ENCODE measurements at places on chromosomes 12 and 14.

DNA sequence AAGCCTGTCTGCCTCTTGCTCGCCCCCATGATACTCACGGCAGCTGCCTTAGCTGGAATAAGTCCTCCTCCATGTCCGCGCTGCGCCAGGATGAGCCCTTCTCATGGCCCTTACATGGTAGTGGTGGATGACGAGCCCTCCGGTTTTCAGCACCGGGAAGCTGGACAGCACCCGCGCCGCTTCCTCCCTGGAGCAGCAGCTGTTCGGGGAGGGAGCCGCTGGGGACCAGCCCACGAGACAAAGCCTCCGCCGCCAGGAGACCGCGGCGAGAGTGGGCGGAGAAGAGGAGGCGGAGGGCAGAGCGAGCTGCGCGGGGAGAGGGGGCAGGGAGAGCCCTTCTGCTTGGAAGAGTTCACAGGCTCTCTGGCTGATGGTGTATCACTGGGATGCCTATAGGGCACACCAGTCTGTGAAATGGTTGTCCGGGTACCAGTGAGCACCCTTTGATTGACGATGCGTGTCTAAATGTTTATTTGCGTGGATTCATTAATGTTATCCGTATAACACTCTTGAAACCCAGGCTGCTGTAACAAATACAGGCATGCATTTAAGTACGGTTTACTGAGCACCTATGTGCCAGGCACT is at the start of gene SVOP:
Gene SVOP, minus strand, starts transcription at position 273 of the 585 bp plus-strand sequence. Its CDS starts 200 bp downstream, at position 73.
- DNase-seq: peak; percentile 9

DNA sequence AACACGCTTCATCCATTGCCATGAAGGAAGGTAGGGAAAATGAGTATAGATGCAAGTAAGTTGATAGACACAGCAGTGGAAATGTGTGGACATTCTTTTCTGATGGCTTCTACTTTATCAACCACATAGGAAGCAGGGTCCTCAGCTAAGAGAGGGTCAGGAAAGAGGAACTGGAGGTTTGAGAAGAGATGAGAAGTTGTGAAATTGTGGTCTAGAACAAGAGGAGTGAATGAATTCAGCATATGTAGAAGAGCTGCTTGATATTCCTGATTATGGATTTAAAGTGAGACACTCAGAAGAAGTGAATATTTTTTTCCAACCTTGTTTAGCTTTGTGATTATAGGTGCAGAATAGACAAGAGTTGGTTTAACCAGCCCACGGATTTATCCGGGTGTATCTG is 128.5 kb downstream of the SLC15A5 start:
- DNase-seq: no peak

DNA sequence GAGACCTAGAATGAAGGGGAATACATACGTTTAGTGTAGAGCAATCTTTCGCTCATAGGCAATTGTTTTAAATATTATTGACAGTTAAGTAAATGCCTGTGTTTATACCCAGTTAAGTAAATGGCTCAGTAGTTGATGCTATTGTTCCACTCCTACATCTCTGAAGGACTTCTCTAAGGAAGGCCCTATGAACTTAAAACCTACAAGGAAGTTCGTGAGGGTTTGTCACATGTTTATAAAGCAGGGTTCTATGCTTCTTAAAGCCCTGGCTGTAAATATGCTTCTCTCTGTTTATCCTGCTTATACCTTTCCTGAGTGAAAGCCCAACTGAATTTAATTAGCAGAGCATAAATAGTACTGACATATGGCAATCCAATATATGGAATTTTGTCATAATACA is 282.1 kb upstream of the NPAS3 start:
- DNase-seq: no peak

DNA sequence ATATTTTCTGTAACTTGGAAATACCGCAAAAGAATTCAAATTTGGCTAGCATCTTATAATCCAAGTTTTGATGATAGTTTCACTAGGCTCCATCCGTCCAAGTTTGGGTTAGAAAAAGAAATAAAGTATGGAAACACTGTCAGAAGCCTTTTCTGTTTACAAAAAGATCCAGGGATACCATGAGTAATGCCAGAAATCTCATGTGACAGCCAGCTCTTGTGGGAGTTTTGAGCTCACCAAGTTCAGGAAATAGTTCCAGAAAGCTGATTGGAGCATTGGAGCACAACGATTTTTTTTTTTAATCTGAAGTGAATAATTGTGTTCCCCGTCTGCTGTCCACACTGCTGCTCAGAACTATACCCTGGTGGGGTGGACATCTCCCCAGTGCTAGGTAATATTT is 229.7 kb upstream of the NPAS3 start:
- no peak for DNase-seq

DNA sequence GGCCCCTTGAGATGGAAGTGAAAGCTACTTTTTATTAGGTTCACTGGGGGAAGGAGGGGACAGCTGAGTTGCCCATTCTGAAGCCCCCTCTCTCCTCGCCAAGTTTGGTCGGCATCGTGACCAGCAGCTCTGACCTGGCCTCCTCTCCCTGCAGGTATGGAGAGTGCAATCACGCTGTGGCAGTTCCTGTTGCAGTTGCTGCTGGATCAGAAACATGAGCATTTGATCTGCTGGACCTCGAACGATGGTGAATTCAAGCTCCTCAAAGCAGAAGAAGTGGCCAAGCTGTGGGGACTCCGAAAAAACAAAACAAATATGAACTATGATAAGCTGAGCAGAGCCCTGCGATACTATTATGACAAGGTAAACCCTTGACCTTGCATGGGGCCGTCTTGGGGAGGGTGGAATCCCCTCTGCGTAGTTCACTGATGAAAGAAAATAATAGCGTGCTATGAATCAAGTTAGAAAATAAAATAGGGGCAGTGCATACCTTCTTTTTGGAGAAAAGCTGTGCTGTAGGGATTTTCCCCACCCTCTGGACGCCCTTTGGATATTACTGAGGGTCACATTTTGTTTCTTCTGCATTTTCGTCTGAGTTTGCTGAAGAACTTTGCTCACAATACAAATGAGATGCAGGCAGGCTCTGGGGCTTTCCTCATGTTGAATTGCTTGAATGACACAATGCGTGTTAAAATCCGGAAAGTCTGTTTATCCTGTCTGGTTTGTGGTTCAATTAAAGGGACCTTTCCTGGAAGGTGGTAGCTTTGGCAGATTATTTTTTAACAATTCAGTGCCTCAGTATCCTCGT is 29.4 kb downstream of the ELK3 start:
- no peak for DNase-seq

DNA sequence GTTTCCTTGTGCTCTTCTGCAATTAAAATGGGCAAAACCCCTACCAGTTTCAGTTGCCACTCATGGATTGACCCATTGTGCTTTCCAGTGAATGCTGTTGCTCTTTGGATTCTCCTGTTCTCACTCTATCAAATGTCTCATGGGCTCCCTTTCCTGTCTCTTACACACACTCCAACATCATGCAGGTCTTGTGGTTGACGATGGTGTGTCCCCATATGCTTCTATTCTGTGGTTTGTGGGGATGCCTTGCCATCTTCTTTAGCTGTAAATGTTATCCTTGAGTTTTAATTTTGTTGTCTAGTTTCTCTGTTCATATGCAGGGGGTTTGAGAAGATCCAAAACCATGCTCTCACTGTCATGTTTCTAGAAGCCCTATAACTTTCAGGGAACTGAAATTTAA is 31.9 kb upstream of the FBXO34 start:
- DNase-seq: no peak

DNA sequence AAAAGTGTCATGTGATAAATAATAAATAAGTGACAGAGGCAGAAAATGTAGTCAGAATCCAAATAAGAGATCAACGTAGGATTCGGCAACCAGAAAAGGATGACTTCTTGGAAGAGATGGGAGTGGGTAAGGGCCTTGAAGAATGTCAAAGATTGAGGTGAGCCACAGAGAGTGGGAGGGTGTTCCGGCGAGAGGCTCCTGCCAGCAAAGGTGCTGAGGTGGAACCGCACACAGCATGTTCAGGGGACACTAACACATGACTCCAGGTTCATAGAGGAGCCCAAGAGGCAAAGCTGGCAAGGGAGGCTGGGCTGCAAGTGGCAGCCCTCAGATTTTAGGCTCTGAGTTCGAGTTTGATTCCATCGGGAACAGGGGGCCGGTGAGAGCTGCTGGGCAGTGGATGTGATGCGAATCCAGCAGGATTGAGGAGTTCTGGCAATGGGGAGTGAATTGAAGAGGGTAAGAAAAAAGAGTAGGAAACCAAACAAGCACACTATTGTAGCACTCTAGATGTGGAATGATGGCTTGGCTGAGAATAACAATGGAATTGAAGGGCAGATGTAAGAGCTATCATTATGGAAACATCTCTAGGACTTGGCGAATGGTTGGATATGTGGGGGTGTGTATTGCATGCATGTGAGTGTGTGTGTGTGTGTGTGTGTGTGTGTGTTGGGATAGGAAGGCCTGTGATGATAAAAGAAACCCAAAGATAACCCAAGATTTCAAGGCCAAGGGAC is 36.5 kb downstream of the LRRC74A start:
- DNase-seq: no peak

DNA sequence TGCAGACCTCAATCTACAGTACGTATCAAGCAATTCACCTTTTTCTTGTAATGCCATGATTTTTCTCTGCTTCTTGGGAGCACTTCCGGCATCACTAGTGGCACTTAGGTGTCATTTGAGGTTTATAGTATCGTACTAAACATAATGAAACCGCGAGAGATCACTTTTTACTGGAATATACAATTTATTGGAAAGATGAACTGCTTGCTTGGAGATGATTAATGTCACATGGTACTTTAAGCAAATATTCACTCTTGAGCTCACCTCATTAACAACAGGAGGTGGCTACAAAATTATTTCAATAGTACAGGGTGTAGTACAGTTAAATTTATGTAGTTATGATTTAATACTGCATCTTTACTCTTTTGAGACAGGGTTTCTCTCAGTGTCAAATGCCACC is 11.5 kb downstream of the FUT8 start:
- no peak for DNase-seq

DNA sequence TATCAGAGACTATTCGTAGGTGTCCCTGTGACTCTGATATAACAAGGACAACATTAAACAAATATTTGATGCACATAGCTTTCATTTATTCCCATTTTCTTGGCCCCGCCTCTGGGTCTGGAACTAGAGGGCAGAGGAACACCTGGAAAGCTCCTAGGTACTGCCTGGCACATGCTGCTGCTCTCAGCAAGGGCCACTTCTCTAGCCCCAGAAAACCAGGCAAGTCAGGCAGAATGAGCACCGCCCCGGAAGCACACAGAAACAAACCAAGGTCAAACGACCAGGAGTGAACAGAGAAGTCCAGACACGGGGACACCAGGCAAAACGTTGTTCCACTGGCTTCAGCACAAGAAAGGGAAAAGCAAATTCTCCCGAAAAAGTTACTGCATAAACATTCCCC is 76.1 kb downstream of the TTC7B start:
- no peak for DNase-seq

DNA sequence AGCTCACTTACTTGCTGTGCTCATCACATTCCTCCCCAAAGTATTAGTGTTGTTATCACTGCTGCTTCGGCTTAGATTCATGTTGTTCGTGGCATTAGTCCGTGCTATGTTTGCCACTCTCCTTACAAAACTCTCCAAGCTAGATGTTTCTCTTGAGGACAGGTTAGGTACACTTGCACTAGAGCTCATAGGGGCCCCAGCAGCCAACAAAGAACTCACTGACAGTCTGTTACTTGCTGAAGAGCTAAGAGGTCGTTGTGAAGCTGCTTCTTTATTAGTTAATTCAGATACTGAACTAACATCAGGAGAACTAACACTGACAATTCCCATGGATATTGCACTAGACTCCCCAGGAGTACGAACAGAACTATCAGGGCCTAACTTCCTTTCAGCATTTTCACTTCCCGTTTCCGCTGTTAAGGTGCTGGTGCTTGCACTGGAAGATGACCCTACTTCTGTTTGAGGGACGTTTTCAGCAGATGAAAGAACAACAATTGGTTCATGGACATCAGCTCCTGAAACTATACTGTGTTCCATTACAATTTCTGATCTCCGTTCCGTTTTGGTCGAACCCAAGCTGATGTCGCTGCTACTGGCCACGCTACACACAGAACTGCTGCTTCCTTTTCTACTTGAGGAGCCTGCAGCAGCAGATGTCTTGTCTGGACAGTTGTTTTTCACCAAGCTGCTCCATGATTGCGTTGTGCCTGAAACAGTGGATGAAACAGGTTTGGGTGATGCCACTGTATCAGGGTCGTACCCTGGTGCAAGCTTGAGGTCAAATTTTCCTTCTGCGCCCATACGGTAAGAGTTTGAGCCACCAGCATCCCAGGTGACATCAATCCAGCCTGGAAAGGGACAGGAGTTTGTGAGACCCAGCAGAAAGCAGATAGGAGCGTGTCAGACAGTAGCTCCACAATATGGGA is 78.7 kb downstream of the HECTD1 start:
- DNase-seq: no peak

GRCh38 chr12:47314996-47315395 is 235.2 kb upstream of the AMIGO2 start:
- no peak for DNase-seq

GRCh38 chr12:92110083-92110640 is 35.5 kb downstream of the BTG1 start:
- no peak for DNase-seq

DNA sequence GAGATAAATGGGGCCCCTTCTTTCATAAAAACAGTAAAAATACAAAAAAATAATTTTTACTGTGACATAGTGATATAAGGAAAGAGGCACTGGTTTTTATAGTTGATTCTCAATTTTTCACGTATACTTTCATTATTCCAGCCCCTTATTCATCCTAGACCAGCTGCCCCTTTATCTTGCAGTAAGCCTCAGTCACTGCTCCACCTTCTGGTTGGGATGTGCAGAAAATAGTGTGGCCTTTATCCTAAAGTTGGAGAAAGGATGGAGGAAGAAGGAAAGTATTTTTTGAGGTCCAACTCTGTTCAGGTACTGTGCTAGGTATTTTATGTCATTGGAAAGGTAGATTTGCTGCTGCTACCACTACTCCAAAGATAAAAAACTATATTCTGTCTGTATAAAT is 172.7 kb downstream of the ANO6 start:
- no peak for DNase-seq

DNA sequence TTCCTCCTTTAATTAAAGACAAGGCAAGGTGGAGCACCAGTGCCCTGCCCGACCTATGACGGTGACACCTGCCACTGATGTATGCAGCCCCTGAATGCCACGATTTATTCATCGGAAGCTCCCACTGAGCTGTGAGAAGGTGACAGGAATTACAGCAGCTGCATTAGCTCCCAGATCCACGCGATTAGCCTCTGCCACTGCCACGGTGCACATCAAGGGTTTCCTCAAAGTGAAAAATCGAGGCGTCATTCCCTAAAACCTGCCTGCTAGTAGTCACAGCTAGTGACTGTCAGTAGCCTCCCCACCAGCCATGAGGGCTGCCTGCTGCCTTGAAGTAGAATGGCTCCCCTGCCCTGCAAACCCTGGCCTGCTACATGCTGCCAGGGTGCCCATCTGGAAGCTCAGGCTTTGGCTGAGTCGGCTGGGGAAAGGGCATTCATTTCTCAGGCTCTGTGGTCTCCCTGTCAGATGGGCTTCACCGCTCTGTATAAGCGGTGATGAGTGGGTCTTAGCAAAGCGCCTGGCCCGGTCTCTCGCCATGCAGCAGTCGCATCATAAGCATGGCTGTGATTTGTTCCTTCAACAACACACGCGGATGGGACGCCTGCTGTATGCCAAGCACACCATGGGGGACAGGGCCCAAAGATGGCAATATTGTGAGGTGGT is 8.2 kb upstream of the BCL11B start:
- no peak for DNase-seq
